Stimulated activated CD8-positive, alpha-beta memory T cell treated with anti-CD3 and anti-CD28 coated beads, Interleukin-7, amount 100 ng/mL, for 48 hours (primary cell): ENCODE measurements at places on chromosomes 4 and X.

DNA sequence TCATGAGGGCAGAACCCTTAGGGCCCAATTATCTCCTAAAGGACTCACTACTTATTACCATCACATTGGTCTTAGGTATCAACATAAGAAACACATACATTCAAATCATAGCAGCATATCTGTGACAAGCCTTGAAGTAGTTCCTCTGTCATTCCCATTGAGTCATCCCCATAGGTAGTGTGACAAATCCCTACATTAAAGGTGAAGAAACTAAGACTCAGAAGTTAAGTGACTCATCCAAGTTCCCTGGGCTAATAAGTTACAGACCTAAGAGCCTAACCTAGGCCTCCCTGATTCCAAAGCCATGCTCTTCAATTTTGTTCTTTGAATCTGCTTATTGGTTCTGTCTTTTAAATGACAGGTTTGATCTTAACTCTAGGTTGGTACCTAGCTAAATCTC lies 58.2 kb downstream of the CD38 start:
- no peak for DNase-seq

DNA sequence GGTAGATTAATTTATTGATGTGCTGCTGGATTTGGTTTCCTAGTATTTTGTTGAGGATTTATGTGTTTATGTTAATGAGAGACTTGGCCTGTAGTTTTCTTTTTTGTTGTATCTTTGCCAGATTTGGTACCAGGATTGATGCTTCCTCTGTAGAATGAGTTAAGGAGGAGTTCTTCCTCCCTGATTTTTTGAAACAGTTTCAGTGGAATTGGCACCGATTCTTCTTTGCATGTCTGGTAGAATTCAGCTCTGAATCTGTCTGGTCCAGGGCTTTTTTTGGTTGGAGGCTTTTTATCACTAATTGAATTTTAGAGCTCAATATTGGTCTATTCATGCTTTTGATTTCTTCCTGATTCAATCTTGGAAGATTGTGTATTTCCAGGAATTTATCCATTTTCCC lies 174.0 kb upstream of the NDST4 start:
- DNase-seq: no peak

DNA sequence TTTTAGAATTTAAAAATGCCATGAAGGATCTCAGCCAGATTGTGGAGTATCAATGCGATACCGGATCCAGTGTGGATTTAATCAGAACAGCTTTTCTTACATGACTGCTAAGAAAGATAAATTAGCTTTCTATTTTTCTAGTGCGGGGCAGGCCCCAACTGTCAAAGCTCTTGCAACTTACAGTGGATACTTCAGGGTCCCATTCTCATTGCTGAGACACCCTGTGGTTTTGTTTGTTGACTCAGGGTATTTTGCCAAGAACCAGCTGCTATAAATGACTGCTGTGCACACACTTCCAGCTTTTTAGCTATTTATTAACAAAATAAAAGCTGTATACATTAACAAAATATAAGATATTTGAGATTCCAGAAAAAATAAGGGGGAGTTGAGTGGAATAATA lies 166.4 kb downstream of the DCLK2 start:
- no peak for DNase-seq

- DNase-seq: no peak
These were observed 46.7 kb downstream of the PCGF3 start for GRCh38 chr4:752196-752861.

- no peak for DNase-seq
These were observed 351.8 kb upstream of the FGF13 start for GRCh38 chrX:139063364-139063763.

DNA sequence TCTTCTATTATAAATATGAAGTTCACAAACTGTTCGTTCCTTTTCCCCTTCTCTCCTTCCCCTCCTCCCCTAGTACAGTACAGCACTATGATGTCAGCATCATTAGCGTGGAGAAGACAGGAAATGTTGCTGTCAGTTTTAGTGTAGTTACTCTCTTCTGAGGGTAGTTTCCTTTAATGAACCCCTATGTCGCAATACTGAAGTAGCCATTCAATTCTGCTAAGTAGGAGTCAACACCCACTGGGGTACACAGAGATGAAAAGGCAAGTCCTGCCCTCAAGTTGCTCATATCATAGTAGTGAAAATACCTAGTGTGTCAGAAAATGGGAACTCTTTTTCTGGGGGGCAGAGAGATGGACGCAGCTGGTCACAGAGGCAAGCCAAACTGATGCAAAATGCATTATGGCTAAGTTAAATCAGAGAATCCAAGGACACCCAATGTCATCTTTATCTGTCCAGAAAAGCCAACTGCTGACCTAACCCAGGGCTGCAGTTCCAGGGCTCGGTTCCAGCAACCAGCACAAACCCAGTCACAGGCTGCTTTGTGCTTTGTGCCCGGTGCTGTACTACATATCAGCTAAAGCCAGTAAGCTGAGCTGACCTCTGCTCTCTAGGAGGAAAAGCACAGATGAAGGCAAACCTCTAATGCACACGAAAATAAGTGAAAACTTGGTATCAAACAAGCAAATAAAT lies 31.5 kb downstream of the GRIA3 start:
- DNase-seq: no peak

- no peak for DNase-seq
These were observed 399.0 kb downstream of the GBA3 start for GRCh38 chr4:23091711-23092110.

GRCh38 chr4:53592686-53593501 lies 1.6 kb upstream of the LNX1 start:
- no peak for DNase-seq

- no peak for DNase-seq
These were observed 97.4 kb downstream of the SHOX start for GRCh38 chrX:727738-728621.

DNA sequence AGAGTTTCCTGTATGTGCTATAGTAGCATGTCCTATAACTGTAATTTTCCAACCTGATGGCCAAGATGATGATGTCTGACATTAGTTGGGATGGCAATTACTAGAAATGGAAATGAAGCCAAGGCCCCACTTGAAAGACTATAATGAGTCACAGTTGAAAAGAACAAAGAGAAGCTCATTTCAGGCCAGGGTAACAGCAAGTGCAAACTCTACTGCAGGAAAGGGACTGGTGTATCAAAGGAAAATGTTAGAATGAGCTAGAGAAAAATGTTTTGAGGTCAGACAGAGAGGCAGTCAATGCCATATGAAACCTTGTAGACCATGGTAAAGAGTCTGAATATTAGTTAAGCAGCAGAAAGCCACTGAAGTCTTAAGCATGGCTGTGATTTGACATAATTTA lies 146.2 kb upstream of the SH3RF1 start:
- DNase-seq: no peak

DNA sequence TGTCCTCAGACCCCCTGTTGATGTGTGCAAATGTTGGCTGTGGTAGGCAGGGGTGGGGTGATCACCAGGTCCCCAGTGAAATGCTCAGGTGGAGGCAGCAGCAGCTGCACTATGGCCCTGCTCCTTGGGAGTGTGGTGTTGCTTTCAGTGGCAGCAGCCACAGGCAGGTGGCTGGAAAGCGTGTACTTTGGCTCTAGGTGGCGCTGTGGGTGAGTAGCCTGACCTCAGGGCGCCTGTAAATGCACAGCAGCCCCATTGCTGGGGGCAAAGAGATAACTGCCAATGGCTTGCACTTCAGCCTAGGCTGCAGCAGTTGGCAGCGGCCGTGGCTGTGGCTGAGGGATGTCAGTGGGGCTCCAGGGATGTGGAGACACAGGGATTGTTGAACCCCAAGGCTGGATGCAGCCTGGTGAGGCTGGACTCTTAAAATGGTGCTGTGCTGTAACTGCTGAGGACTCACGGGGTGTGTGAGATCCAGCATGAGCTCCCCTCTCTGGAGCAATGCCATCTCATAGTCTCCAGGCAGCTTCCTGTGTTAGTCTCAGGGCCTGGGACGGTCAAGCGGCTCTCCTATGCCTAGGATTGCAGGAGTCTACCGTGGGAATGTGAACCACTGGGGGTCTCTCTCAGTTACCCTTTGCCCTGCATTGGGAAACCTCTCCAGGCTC lies 421.7 kb upstream of the HTR2C start:
- no peak for DNase-seq

DNA sequence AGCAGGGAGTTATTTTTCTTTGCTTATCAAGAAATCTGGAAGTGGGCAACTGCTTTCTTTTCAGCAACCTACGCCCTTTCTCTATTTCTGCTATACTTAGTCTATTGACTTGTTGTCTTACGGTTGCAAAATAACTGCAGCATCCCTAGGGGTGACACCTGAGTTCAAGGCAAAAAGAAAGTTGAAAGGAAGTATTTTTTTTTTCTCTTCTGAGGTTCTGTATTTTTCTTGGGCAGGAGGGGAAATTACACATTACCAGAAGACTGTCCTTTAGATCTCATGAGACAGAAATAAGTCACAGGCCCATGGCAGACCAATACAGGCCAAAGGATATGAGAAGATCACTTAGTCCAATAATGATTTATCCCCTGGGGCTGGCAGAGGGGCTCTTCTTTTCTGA lies 204.7 kb upstream of the CASK start:
- no peak for DNase-seq

- DNase-seq: no peak
These were observed 56.9 kb downstream of the CLCN4 start for GRCh38 chrX:10213716-10214115.

- DNase-seq: no peak
These were observed 22.1 kb downstream of the ANAPC10 start for GRCh38 chr4:145075742-145076468.

GRCh38 chr4:158809611-158810486 lies 41.0 kb downstream of the FNIP2 start:
- DNase-seq: no peak

DNA sequence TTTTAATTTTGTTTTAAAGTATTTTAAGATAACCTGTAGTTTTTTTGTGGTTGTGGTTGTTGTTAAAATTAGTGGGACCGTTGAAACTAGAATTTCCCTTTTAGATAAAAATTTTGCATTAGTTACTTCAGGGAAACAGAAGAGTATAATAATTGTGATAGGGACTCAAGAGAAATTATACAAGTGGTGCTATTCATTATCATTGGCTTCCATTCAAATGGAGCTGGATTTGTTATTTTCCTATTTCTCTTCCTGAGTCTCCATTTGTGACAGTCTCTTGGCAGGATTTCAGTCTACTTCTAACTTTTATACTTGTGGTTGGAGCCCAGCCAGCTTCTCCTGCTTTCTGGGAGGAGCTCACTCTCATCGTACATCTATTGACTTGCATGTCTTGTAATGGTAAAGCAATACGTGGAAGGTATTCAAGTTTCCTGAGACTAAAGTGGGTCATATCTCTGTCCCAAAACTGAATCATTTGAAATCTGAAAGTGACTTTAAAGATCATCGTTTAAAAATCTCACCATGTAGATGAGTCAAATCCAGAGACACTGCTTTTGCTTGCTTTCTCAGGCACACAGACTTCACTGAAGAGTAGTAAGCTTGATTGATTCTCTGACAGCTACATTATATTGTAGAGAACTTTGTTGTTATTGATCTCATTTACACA lies 155.8 kb downstream of the RPA4 start:
- no peak for DNase-seq

DNA sequence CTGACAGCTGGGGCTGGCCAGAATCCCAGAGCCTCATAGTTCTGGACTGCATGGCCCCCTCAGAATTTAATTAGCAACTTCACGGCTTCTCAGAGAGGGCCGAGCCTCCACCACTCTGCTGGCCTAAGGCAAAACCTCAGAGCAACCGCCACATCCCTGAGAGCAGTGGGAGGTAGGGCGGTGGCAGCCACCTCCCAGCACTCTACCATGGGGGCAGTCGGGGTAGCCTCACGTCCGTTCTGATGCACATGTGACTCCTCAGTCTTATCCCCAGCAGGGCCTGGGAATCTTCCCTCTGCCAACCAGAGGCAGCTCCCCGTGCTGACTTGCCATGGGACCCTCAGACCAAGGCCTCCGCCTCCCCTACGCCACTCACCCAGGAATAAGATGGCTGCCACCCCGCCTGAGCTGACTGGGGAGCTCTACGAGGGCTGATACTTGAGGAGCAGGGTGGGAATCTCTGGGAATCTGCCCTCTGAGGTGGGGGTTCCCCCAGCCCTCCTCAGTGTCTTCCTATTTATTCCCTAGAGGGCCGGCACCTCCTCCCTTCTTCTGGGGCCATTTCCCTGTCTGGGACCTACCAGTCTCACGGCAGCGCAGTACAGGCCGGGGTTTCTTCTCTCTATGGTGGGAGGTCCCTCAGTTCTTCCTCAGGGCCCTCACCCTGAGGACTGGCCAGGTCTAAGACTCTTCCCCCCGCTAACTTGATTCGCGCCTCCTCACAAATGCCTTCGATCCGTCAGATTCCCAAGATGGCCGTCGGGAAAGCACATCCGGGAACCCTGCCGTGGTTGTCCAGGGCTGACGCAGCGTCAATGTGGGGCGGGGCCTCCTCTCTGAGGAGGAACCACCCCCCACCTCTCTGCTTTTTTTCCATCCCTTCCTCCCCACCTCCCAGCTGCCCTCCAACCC lies at the start of gene MAGEC2:
TSS of gene MAGEC2 (minus strand) at position 769 of the 912 bp plus-strand sequence. CDS start 1,303 bp downstream, outside the sequence.
- no peak for DNase-seq

DNA sequence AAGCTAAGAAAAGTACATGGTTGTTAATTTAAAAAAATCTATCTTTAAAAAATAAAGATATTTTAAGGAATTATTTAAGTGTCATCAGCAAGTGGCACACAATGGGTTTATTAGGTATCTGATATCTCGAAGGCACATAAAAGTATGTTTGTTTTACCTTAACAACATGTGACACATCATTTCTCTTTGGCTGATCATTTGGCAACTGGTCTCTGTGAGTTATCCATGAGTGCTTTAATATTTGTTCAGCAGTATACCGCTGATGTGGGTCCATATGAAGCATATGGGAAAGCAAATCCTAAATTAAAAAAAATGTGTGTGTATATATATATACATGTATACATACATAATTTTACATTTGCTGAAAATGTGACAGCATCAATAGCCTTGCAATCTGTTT lies 123.2 kb downstream of the RPS6KA6 start:
- no peak for DNase-seq

DNA sequence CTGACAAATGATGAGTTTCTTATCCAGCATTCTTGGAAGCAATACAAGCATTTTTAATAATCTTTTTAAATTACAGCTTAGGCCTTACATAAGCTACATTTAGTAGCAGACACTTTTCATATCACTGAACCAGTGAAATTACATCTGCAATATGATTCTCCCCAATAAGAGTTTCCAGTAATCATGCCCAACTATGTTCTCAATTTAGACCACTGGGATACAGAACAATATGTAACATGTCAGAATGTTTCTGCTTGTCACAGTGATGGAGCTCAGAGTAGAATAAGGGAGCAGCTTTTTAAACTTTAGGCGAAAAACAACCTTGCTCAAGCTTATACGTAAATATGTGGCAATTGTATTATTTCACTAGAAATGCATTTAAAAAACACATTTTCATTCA lies 1132.2 kb downstream of the FAT4 start:
- no peak for DNase-seq

GRCh38 chr4:151725087-151725486 lies 35.7 kb downstream of the GATB start:
- no peak for DNase-seq

GRCh38 chr4:128358231-128358912 lies 70.8 kb upstream of the PGRMC2 start:
- DNase-seq: no peak
